ENCODE measurements at places on chromosomes 6 and 20.

DNA sequence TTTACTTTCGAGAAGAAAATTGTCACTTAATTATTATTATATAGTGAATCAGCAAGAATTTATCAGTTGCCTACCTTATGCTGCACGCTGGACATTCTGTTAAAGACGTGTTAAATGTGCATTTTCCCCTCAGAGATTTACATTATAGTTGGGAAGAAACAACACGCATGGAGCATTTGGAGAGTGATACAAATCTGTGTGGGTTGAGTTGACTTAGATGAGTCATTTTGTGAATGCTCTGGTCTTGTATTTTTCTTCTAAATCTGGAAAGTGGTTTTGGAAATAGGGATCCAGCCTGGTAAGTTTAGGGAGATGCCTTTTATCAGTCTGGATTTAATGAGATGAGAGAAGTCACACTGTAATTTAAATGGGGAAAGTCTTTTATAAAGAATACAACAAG is 24.0 kb upstream of the SMIM26 start:
- DNase-seq, result no peak

DNA sequence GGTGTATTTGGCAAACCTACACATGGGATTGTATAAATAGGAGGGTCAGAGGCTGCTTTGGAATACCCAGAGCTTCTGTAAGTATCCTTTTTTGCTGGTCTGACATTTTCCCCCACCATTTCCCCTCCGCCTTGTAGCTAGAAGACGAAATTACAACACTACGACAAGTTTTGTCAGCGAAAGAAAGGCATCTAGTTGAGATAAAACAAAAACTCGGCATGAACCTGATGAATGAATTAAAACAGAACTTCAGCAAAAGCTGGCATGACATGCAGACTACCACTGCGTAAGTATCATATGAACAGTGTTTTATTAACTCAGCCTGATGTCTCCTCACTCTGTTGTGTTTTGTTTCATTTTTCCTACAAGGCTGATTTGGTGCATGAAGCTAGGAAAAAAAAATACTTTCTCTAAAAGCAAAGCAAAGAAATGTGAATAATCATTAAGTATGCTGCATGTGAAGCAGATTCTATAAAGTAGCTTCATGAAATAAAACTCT is 72.7 kb downstream of the HDDC2 start:
- no peak for DNase-seq

DNA sequence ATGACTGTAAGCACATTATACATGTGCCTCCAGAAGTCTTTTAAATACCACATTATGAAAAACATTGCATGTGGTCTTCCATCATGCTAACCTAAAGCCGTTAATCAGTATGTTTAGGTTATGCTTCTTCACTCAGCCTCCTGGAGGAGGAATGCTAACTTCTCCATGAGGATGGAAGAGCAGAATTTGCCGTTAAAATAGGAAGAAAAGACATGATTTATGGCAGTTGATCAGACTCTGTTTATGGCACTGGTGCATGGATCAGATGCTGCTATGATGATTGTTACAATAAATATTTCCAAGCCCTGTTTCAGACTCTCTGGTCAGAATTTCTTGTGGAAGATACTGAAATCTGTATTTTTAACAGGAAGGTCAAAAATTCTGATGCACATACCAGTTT is 31.7 kb downstream of the MAP3K4 start:
- no peak for DNase-seq

GRCh38 chr6:33208091-33208967 is at the start of gene RING1:
TSS of gene RING1 (plus strand) at chr6:33208500. CDS start at chr6:33208823, 323 bp downstream.
- peak; percentile 90 for DNase-seq

DNA sequence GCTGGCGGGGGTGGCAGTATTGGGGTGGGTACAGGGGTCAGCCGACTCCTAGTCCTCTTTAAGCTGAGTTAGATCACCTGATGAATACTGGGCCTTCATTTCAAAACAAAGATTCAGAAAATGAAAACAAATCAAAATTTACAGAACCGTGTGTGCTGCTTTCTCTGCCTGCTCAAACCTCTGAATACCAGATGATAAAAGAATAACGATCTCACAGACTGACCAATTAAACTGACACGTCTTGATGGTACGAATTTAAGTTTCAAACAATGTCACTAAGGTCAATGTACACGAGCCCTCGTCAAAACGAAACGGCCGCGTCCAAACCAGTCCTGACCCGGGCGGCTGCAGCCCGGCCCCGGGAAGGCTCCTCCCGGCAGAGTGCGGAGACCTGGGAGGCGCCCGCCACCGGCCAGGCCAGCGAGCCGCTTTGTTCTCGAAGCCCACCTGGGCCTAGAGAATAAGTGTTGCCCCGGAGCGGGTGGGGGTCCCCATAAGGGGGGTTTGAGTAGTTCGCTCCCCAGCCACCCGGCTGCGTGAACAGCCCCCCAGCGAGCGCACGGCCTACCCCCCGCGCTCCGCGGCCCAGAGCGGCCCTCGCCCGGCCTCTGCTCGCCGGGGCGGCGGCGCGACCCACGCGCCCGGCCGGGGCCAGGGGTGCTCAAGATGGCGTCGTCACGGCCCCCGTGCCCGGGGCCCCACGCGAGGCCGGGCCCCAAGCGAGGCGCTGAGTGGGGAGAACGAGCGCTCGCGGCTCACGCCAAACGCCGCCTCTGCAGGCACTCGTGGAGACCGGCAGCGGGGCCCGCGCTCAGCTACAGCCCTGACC is 728 bp downstream of the PSMA7 start:
- peak; percentile 42 for DNase-seq

DNA sequence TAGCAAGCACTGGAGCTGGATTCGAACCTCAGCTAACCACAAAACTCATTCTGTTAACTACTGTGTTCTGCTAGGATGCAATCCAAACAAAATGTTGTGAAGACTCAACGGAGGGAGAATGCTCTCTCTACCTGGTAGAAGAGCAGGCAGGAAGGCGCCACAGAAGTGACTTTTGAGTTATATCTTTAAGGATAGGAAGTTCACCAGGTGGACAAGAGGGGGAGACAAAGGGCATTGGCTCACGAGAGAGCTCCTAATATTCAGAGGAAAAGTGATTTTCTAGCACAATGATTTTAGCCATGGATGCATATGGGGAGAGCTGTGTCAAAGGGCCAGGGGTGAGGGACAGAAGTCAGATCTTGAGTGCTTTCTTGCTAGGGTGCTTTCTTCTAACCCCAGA is 108.4 kb upstream of the MAFB start:
- peak; percentile 4 for DNase-seq

DNA sequence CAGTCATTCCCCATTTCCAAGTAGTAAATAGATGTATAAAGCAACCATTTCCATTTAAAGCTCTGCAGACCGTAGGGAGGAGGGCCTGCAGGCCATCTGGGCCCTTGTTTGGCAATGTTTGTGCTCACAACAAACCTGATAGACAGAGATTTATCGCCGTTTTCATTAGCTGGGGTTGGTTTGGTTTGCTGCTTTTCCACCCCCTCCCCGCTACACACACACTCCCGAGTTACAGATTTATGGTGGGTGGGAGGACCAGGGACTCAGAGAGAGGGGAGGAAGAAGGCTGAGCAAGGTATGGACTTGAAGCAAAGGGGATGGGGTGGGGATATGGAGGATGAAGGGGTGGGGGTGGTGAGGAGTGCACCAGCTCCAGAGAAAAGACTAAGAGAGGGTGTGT is 36.6 kb upstream of the FOXP4 start:
- DNase-seq, result no peak

DNA sequence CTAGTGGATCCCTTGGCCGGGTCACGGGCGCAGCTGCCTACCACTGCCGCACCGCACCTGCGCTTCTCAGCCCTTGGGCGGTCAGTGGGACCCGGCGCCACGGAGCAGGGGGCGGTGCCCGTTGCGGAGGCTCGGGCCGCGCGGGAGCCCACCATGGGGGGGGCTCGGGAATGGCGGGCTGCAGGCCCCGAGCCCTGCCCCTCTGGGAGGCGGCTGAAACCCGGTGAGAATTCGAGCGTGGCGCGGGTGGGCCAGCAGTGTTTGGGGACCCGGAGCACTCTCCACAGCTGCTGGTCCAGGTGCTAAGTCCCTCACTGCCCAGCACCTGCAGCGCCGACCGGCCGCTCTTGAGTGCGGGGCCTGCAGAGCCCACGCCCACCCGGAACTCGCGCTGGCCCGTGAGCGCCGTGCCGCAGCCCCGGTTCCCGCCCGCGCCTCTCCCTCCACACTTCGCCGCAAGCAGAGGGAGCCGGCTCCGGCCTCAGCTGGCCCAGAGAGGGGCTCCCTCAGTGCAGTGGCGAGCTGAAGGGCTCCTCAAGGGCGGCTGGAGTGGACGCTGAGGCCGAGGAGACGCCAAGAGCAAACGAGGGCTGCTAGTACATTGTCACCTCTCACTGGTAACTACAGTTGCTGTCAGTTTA is 120.5 kb upstream of the TMEM170B start:
- DNase-seq, result no peak

DNA sequence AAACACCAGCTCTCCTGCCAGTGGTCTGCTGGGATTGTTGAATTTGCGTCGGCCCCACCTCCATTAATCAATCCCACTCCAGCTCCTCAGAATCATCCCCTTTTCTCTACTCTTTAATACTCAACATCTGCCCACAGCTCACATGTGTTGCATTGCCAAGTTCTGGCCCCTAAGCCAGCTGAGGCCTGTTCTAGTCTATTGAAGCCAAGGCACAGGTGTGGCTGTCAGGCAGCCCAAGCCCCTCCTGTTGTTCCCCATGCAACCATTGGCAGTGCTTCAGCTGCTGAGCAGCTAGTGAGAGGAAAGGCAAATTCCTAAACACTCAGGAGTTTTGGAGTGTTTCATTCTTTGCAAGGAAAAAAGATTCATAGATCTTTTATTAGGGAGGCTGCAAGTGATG is 128.0 kb upstream of the NT5E start:
- no peak for DNase-seq

DNA sequence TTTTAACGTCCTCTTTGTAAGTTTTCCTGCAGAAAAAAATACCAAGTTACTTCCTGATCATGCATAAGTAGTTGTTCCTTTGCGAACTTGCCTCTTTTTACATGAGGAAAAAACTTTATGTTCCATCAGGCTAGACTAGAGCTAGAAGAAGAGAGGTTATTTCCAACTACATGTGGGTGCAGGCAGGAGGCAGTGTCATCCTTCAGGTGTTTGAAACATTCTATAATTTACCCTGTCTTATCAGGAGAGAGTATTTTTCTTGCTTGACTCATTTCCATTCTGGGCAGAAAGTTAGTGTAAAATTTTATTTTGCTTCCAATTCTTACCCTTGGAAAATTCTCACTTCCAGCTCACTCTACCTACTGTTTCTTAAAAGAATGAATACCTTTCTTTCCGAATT is 28.5 kb upstream of the EPHA7 start:
- DNase-seq, result no peak

DNA sequence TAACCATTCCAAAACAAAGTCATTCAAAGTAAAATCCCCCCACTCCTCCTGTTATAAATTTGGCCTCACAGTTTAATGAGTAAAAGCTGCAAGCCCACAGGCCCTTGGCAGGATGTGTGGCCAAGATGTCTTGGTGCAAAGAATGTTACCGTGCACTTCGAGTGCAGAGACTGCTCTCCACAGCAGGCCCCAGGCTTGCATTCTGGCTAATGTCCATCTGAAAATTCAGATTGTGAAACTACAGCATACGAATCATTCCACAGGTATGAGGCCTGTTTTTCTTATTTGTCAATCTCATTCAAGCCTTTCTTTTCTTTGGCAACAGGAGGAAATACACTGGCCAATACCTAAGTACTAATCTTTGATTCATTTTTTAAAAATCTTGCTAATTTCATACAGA is 7.1 kb downstream of the RPS6KA2 start:
- no peak for DNase-seq

- DNase-seq, result no peak
Measured at GRCh38 chr20:49705358-49705757, 8.3 kb downstream of the B4GALT5 start.

DNA sequence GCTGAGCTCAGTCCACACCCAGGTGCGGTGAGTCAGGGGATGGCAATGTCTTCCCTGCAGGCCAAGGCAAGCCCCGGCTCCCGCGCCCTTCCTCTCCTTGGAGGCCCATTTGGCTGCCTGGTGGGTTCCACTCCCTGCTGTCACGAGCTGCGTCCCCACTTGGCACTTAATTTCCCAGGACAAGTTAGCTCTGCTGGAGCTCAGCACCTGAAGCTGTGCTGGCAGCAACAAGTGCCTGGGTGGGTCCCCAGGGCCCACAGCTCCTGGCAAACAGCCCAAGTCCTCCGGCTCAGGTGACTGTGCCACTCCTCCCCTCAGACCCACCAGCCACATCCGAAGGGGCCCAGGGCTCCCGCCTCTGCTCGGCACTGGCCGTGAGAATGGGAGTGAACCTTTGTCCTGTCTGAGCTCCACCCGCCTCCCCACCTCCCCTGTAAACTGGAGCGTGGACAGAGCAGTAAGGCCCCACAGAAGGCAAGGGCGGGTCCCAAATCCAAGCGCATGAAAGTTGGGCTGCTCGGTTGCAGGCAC is 16.9 kb downstream of the LAMA5 start:
- no peak for DNase-seq

GRCh38 chr20:2397595-2398145 is 17.0 kb downstream of the TGM6 start:
- no peak for DNase-seq

GRCh38 chr6:14621518-14621917 is 503.9 kb downstream of the CD83 start:
- DNase-seq, result no peak

- DNase-seq, result no peak
Measured at GRCh38 chr6:159713984-159714383, 13.3 kb upstream of the WTAP start.

Data from stimulated activated naive CD8-positive, alpha-beta T cell treated with anti-CD3 and anti-CD28 coated beads, Interleukin-15, Interleukin-2, amounts not matched to agents 100 U/mL and 50 U/mL, for 24 hours (primary cell).